SK-N-SH (cell line): ENCODE measurements at places on chromosomes 1 and 21. TPM values are rescaled to one million over a fixed set of nuclear protein-coding genes. Genes with fewer than 3 reads are reported as not detected.

LCE1F gene
- not detected in 2 replicates for polyA plus RNA-seq

GPR37L1 gene
- not detected in 2 replicates for polyA plus RNA-seq

GRCh38 chr1:11845641-11846335, 1.8 kb downstream of the NPPA start:
- no peak overlapping the region for H3K4me3 ChIP-seq
- peaks cover 22% of the 10 kb centered on the region for H3K36me3 ChIP-seq
- peaks cover 52% of the 10 kb centered on the region for H3K4me1 ChIP-seq
- no peak overlapping the region for H3K27ac ChIP-seq
- no peaks in the 10 kb centered on the region for H3K27me3 ChIP-seq
- DNase-seq: peak; percentile 57

LRRN2 gene
- polyA plus RNA-seq: not detected in 2 replicates

DNA sequence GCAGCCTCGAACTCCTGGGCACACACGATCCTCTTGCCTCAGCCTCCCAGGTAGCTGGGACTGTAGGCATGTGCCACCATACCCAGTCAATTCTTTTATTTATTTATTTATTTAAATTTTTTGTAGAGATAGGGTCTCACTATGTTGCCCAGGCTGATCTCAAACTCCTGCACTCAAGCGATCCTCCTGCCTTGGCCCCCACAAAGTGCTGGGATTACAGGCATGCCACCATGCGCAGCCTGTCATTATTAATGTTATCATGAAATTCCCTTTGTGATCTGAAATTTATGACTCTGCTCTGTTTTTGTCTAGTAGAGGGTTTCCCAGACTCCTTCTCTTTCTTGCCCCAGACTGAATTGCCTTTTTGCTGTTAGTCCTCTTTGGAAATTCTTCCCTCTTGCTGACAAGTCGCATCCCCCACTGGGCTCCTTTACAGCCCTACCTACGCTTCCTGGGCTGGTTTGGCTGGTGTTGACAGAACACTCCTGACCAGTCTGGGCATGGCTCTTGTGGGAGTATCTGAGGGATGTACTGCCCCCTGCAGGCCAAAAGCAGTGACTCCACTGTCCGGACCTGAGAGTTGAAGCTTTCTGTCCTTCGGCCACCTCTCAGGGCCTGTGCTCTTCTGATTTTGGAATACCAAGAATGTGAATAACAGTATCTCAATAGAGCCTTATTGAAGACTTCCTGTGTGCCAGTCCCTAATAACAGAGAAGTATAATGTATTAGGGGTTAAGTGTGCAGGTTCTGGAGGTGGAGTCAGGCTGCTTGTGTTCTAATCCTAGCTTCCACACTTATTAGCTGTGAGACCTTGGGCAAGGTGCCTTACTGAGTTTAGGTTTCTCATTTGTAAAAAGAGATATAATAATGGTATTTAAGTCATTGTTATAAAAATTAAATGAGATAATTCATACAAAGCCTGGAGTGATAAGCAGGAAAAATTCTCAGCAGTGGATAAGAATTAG, 28.2 kb downstream of the TCEANC2 start:
- H3K27ac ChIP-seq: no peak overlapping the region
- H3K36me3 ChIP-seq: no peaks in the 10 kb centered on the region; the same call in 1 of the 2 replicates
- H3K4me1 ChIP-seq: no peaks in the 10 kb centered on the region

OR6K3 gene
- not detected in 2 replicates for polyA plus RNA-seq

GRCh38 chr1:226779561-226779960, 40.5 kb upstream of the ITPKB start:
- H3K27me3 ChIP-seq: no peaks in the 10 kb centered on the region
- H3K27ac ChIP-seq: no peak overlapping the region
- H3K4me1 ChIP-seq: no peaks in the 10 kb centered on the region
- no peak for DNase-seq
- H3K36me3 ChIP-seq: no peaks in the 10 kb centered on the region

INSRR gene
- polyA plus RNA-seq: 0.20 and 0.63 TPM in 2 replicates

SLC22A15 gene
- polyA plus RNA-seq: 0.13 and 0.41 TPM in 2 replicates

MYOG gene
- not detected in 2 replicates for polyA plus RNA-seq

DNA sequence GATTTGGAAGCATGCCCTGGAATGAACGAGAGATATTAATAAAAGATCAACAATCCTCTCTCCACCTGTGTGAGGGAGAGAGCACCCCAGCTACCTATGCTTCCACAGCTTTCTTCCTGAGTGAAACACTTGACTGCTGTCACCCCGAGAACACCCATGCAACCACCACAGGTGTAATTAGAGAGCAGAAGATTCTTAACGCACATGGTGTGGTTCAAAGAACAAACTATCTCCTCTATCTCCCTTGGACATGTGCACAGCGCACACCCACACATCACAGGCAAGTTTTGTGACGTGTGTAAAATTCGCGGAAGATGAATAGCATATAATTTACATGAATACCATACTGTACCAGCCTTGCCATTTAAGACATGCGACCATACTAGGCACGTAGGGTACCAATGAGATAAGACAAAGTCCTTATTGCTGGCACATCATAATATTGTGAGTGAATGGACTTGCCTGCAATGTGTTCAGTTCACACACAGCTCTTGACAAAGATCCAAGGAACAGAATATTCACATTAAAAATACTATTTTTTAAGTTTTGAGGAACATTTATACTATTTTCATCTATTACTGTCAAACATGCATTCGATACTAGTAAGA, 11.6 kb downstream of the ERRFI1 start:
- H3K36me3 ChIP-seq: peaks cover 21% of the 10 kb centered on the region
- peak overlapping the region; percentile 54; the same call in 1 of the 2 replicates for H3K27ac ChIP-seq
- no peak for DNase-seq
- peaks cover 37% of the 10 kb centered on the region for H3K4me1 ChIP-seq

DNA sequence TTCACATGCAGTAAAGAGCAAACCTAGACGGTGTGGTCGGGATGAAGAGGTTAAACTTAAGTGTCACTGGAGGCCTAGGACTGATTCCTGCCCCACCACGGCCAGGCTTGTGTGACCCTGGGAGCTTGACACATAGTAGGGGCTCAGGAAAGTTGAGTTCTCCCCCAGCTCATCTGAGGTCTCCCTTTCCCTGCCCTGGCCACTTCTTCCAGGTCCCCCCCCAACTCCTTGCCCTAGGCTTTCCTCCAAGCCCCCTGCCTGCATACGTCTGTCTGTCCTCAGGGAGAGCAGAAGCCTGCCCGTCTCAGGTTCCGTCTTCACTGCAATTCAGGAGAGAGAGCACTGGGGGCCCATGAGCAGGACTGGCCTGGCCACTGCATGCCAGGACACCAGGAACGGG, 225.8 kb downstream of the PTPRU start:
- H3K36me3 ChIP-seq: no peaks in the 10 kb centered on the region
- no peak overlapping the region for H3K4me3 ChIP-seq
- DNase-seq: no peak
- H3K4me1 ChIP-seq: peaks cover 45% of the 10 kb centered on the region; the same call in 1 of the 2 replicates
- no peak overlapping the region for H3K27ac ChIP-seq
- H3K27me3 ChIP-seq: no peaks in the 10 kb centered on the region

DNA sequence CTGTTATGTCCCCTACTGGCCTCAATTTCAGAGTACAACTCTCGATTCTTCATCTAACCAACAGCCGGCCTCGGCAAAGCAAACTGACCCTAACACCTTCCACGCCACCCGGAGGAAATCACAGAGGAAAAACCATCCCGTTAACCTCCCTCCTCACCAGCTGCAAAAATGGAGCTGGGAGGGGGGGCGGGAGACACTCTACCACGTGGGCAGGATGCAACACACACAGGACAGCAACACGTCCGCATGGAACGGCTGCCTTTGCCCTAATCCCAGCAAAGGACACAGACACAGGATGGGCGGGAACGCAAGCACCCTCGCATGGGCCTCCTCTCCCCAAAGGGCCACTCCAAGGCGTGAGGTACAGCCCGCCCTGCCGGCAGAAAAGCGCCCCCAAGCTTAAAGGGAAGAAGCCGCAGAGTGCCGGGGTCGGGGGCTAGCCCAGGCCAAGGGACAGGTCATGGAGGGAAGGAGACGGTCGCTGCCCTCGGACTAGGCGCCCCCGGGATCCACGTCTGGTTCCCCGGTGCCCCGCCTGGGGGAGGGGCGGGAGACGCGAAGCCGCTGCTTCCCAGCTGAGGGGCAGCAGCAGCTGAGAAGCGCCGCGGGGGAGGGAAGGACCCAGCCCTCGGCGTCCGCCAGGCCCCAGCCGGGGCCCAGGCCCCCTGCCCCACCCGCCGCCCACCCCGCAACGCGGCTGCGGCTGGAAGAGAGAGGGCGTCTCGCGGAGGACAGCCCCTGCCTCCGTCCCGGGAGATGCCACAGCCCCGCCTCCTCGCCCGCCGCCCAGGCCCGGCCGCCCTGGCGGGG, 590 bp downstream of the FOXJ3 start:
- peak; percentile 90 for DNase-seq
- H3K36me3 ChIP-seq: no peaks in the 10 kb centered on the region
- no peaks in the 10 kb centered on the region for H3K27me3 ChIP-seq
- H3K27ac ChIP-seq: peak overlapping the region; percentile 91

DNA sequence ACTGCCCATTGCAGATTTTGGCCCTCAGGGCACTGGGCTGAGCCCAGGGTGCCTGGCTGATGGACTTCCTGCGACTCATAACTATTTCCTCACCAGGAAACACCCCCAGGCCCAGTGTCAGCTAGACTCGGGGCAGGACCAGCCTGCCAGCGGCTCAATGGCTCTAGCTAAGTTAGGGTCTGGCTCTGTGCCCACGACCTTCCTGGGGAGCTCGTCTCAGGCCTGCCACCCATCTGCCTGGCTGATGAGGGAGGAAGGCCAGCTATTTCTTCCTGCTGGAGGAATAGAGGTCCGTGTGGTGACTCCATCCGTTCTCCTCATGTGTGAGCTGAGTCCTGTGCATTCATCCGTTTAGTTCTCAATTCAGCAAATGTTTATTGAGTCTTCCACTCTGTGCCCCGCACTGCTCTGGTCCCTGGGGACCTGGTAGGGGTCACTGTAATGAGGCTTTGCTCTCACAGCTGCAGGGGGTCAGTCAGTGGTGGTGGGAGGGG, 44.5 kb downstream of the KIRREL1 start:
- peaks cover 5% of the 10 kb centered on the region; the same call in 1 of the 2 replicates for H3K4me1 ChIP-seq
- H3K27me3 ChIP-seq: no peaks in the 10 kb centered on the region
- H3K27ac ChIP-seq: peak overlapping the region; percentile 18; the same call in 1 of the 2 replicates
- H3K36me3 ChIP-seq: no peaks in the 10 kb centered on the region; the same call in 1 of the 2 replicates

STXBP3 gene
- polyA plus RNA-seq: 12.6 and 16.8 TPM in 2 replicates

GRCh38 chr1:9182784-9183257, 51.8 kb upstream of the H6PD start:
- peak overlapping the region; percentile 89 for H3K27ac ChIP-seq
- peak overlapping the region; percentile 87 for H3K4me3 ChIP-seq
- peak; percentile 76 for DNase-seq
- H3K4me1 ChIP-seq: peaks cover 32% of the 10 kb centered on the region; the same call in 1 of the 2 replicates

DNA sequence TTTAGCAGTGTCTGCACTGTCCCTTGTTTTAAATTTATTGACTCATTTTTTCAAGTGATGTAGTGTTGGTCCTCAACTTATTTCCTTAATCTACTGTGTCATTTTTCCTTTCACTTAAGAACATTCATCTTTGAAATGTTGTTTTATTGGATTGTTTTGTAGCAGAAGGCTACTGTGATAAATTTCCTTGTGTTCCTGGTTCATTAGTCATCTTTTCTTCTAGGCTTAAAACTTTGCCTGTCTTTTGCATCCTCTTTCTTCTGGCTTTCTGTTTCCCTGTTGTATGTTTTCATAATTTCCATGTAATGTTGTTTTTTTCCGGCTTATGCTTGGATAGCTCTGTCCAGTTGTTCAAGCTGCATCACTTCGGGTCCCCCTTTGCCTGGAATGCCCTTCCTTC, 61.9 kb downstream of the UBE2T start:
- no peaks in the 10 kb centered on the region for H3K27me3 ChIP-seq
- H3K27ac ChIP-seq: no peak overlapping the region
- H3K4me1 ChIP-seq: peaks cover 31% of the 10 kb centered on the region
- no peak overlapping the region for H3K4me3 ChIP-seq
- no peak for DNase-seq

DNA sequence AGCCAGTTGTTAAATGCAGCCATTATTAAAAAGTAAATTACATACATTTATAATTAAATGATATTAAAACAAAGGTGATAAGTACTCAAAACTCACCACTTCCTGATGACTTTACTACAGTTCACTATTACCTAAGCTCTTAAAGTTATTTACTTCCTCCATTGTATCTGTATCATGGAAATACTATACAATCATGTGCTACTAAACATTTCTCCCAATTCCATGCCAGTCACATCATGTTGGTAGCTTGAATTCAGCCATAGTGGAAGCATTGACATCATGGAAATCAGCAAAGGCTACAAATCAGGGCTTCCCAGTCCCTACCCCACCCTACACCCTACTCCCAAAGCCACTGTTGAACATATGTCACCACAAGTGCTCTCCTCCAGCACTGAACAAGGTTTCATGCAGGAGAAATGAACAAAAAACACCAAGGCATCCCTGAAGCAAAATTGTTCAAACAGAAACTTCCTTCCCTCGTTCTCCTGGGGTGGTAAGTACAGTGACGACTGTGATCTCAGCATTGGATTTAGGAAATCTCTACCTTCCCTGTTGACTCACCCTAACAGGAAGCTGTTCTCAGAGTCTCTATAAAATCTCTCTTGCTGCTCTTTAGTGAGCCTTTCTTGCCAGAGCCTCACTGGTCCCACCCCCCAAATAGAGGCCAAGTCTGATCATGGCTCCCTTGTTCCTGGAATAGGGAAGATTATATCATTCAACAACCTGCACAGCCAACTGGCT, 12.7 kb downstream of the VSIG8 start:
- H3K27ac ChIP-seq: no peak overlapping the region
- H3K36me3 ChIP-seq: no peaks in the 10 kb centered on the region
- no peak overlapping the region for H3K4me3 ChIP-seq
- no peak for DNase-seq

- DNase-seq: no peak
- no peaks in the 10 kb centered on the region for H3K36me3 ChIP-seq
- no peaks in the 10 kb centered on the region; the same call in 1 of the 2 replicates for H3K4me1 ChIP-seq
- H3K27me3 ChIP-seq: peaks cover 14% of the 10 kb centered on the region
- H3K4me3 ChIP-seq: no peak overlapping the region
- H3K27ac ChIP-seq: no peak overlapping the region
Observed at GRCh38 chr1:200081969-200082245, 54.4 kb downstream of the NR5A2 start.

DNA sequence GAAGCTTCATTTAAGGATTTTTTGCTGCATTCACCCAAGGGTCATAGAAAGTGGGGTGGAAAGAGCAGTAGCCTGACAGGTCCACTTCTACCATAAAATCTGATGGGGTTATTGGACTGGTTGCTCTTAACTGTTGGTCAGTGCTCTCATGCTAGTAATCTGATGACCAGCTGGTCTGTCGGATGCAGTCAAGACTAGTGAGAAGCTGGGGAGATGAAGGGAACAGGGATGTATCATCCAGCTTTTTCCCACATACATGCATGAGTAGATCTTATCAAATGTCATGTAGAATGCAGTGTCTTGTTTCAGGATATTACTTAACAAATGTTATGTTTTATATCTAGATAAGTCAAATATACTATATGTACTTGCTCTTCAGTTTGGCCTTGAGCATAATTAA, 11.1 kb downstream of the ATP1B1 start:
- no peaks in the 10 kb centered on the region for H3K27me3 ChIP-seq
- H3K4me1 ChIP-seq: peaks cover 48% of the 10 kb centered on the region
- H3K4me3 ChIP-seq: no peak overlapping the region
- H3K36me3 ChIP-seq: peaks cover 56% of the 10 kb centered on the region

LRRC71 gene
- polyA plus RNA-seq: 0.03 TPM in 1 of 2 replicates, not detected in the other

- H3K4me3 ChIP-seq: no peak overlapping the region
- no peak for DNase-seq
- H3K27me3 ChIP-seq: no peaks in the 10 kb centered on the region
- no peaks in the 10 kb centered on the region for H3K36me3 ChIP-seq
Observed at GRCh38 chr1:58754073-58754613, 29.7 kb downstream of the JUN start.

KIF21B gene
- polyA plus RNA-seq: 0.24 and 0.26 TPM in 2 replicates

KCNA3 gene
- polyA plus RNA-seq: 0.02 TPM in 1 of 2 replicates, not detected in the other

TENT5C gene
- polyA plus RNA-seq: 0.90 and 1.2 TPM in 2 replicates

ST6GALNAC5 gene
- 10.6 and 11.1 TPM in 2 replicates for polyA plus RNA-seq

SETD4 gene
- 15.9 and 20.7 TPM in 2 replicates for polyA plus RNA-seq
